Natural killer cell (primary cell): ENCODE measurements at places on chromosomes 5 and 9.

DNA sequence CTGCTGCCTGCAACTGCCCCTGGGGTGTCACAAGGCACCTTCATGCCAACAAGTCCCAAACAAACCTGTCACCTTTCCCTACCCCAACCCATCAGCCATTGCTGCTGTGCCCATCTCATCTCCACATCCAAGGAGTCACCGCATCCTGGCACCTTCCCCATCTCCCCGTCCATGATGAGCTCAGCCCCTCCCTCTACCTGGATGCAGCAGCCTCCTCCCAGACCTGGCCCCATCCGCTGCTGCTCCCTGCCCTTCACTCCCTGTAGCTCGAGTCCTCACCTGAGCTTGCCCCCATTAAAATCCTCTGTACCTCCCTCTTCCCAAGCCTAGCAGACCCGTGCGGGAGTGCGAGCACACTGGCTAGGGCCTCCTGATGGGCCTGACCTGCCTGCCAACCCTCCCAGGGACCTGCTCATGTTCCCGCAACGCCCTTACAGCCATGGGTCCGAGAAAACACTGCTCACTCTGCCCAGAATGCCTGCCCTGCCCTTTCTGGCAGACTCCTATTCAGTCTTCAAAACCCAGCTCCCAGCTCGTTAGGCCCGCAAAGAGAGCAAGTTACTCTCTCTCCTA, 110.6 kb downstream of the ADAMTS2 start:
- no peak for DNase-seq
- no peaks in the 10 kb centered on the region for H3K4me1 ChIP-seq
- no peaks in the 10 kb centered on the region for H3K36me3 ChIP-seq

GRCh38 chr9:71706176-71706575, 62.1 kb downstream of the CEMIP2 start:
- no peak overlapping the region for H3K27ac ChIP-seq
- no peaks in the 10 kb centered on the region for H3K27me3 ChIP-seq
- DNase-seq = no peak
- no peak overlapping the region for H3K4me3 ChIP-seq
- H3K4me1 ChIP-seq = no peaks in the 10 kb centered on the region

- DNase-seq = no peak
- H3K36me3 ChIP-seq = peaks cover 23% of the 10 kb centered on the region
- peaks cover 2% of the 10 kb centered on the region for H3K4me1 ChIP-seq
- no peak overlapping the region for H3K4me3 ChIP-seq
These were observed 22.8 kb downstream of the CDK5RAP2 start for GRCh38 chr9:120557205-120557604.

DNA sequence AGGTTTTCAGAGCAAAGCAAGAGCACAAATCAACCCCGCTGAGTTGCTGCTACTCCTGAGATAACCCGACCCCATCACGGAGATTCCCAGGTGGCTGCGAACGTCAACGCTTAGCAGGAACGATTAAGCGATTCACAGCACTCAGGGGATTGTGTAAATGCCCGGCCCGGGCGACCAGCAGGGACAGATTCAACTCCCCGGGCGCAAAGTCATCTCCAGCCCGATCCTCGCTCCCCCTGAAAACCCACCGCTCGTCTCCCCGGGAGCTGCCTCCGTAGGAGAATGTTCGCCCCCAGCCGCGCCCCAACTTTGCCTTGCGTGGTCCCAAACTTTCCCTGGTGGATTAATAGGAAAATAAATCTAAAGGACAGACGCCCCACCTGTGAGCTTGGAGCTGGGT, 685 bp downstream of the SLC24A2 start:
- no peaks in the 10 kb centered on the region for H3K4me1 ChIP-seq
- H3K27ac ChIP-seq = no peak overlapping the region
- no peaks in the 10 kb centered on the region for H3K36me3 ChIP-seq
